ENCODE measurements at places on chromosomes 11 and 22. TPM values are rescaled to one million over a fixed set of nuclear protein-coding genes. Genes with fewer than 3 reads are reported as not detected.
A peak's percentile ranks its signal among the peaks of the same experiment; 100 is the strongest.

KRTAP5-8 gene
- 0.39 TPM for total RNA-seq

GTSE1 gene
- 9.0 TPM for total RNA-seq

EIF3L gene
- 185 TPM for total RNA-seq

OR4A16 gene
- total RNA-seq = 0.50 TPM

ALDH3B1 gene
- total RNA-seq = 5.3 TPM

PATE2 gene
- total RNA-seq = 1.7 TPM

TBX1 gene
- 23.3 TPM for total RNA-seq

MRGPRX3 gene
- total RNA-seq = not detected

GPHA2 gene
- 9.4 TPM for total RNA-seq

TCN1 gene
- 1.6 TPM for total RNA-seq

MYBPC3 gene
- total RNA-seq = 0.79 TPM

NRIP3 gene
- total RNA-seq = 29.4 TPM

FAM227A gene
- 16.3 TPM for total RNA-seq

NPTXR gene
- 14.1 TPM for total RNA-seq

GAL3ST1 gene
- total RNA-seq = 11.3 TPM

DNA sequence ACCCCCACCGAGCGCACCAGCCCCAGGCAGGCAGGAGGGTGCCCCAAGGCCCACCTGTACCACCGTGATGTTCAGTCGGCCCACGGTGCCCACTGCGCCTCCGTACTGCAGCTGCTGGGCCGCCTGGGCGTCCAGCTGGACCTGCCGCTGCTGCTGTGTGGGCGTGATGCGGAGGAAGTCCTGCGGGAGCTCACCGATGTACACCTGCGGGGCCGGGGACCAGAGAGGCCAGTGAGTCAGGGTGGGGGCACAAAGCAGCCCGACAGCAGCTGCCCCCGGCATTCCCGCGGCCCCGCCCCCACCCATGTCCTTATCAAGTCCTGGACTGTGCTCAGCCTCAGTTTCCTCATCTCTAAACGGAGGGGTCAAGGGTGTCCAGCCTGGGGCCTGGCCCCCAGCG lies 13.8 kb downstream of the TOLLIP start:
- DNase-seq = no peak

DNA sequence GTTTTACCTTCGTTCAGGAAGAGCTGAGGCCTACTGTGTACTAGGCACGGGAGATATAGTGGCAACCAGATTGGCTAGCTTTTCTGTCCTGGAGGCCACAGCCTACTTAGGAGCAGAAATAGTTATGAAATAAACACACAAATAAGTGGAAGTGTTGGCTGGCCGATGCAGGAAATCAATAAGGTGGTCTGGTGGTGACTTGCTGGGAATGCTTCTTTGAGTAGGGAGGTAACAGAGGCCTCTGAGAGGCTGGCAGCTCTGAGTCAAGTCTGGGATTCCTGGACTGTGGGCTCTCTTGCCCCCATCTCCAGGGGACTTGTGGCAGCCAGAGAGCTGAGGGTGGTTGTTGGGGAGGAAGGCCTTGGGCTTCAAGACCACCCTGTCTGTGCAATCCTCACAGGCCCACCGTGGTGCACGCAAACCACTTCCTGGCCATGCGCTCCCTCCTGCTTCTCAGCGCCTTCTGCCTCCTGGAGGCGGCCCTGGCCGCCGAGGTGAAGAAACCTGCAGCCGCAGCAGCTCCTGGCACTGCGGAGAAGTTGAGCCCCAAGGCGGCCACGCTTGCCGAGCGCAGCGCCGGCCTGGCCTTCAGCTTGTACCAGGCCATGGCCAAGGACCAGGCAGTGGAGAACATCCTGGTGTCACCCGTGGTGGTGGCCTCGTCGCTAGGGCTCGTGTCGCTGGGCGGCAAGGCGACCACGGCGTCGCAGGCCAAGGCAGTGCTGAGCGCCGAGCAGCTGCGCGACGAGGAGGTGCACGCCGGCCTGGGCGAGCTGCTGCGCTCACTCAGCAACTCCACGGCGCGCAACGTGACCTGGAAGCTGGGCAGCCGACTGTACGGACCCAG lies 4.1 kb downstream of the SERPINH1 start:
- no peak for DNase-seq

GRCh38 chr11:82906931-82907330 lies 5.4 kb downstream of the DDIAS start:
- DNase-seq = no peak

- no peak for DNase-seq
These were observed 77.2 kb upstream of the ZBED5 start for GRCh38 chr11:10935015-10935559.

DNA sequence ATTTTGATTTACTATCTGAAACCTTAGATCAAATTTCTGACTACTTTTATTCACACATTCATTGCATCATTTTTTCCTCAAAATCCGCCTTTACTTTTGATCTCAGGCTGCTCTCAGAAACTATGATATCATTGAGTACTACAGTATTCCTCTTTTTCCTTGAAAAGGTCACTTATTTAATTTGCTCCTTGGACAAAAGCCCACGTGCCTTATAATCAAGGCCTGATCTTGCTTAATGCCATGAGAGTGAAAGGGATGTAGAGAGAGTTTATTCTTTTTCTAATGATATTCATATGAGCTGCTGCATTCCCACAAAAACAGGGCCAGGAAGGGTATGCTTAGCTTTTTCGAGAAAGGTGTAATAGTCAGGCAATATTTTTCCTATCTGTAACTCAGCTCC lies 327.0 kb downstream of the ETS1 start:
- no peak for DNase-seq

GRCh38 chr11:10762913-10763421 lies 11.9 kb downstream of the CTR9 start:
- DNase-seq = no peak

DNA sequence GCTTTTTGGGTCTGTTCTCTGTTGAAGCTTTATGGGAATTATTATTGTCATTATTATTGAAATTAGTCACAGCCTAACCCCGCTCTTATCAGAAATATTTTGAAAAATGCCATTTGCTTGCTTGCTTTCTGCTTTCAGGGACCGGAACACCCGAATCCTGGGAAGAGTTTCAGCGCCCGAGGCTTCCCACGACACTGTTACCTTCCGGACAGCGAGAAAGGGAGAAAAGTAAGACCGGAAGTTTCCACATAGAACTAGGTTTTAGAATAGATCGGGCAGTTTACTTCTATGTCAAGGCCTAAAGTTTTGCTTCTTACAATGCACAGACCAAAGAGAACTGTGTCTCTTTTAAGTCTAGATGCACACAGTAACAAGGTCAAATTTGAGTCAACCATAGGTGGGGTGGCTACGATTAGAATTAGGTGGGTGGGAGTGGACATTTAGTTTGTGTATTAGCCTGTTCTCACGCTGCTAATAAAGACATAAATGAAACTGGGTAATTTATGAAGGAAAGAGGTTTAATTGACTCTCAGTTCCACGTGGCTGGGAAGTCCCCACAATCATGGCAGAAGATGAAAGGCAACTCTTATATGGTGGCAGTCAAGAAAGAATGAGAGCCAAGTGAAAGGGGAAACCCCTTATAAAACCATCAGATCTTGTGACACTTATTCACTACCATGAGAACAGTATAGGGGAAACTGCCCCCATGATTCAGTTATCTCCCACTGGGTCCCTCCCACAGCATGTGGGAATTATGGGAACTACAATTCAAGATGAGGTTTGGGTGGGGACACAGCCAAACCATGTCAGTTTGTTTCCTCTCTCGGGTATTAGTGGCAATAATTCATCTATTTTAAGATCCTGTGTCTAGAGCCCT lies 12.9 kb downstream of the MPEG1 start:
- DNase-seq = no peak

- no peak for DNase-seq
These were observed 26.8 kb upstream of the CELSR1 start for GRCh38 chr22:46564084-46564714.

GRCh38 chr11:67998150-67999045 lies 5.5 kb downstream of the UNC93B1 start:
- DNase-seq = no peak

- no peak for DNase-seq
These were observed 45.9 kb downstream of the CKAP5 start for GRCh38 chr11:46800177-46800576.

GRCh38 chr11:20355221-20356219 lies 8.0 kb upstream of the HTATIP2 start:
- DNase-seq = peak; percentile 49

DNA sequence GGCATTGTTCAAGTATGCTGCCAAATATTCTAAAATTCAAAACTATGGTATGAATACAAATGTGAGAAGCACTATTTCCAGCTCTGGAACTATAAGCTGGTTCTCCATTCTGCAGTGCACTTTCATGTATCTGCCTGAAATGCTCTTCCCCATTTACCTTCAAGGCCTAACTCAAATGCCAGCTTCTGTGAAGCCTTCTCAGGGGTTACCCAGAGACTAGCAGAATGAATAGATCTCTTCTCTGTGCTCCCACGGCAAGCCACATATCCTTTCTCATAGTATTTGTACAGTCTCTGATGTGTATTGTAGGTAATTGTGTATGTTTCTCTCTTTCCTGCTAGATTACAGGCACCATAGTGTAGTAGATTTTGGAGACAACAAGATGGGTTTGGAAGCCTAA lies 4.1 kb downstream of the HOATZ start:
- no peak for DNase-seq

DNA sequence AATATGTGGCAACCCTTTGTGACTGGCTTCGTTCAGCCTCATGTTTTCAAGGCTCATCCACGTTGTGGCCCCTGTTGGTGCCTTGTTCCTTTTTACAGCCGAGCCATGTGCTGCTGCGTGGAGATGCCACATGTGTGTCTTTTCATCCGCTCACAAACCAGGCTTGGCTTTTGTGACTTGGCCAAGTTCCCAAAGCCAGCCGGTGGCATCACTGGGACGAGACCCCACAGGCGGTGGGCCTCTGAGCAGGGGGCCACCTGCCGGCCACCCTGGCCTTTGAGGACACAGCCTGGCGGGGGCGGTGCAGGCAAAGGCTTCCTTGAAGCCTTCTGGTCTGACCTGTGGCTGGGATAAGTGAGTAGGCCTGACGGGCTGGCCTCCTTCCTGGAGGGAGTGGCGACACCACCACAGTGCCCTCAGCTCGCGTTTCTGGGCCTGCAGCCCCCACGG lies 10.5 kb downstream of the GRK2 start:
- DNase-seq = no peak

DNA sequence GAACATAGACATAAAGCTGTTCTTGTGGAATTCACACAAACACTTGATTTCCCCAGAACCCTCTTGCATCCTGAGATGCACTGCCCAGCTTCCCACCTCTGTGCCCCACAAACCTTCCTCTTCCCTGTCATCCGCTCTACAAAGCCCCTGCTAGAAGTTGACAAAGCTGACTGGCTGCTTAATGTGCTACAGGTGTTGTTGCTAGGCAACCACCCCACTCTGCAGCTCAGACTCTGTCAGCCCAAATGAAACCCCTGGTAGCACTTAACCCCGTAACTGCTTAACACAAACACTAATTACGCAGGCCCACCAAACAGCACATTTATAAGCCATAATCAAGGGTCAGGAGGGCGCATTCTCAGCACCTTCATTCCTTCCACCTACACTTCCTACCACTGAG lies 172.0 kb upstream of the CADM1 start:
- DNase-seq = no peak

GRCh38 chr22:48827268-48827846 lies 1000.3 kb downstream of the BRD1 start:
- DNase-seq = no peak

- DNase-seq = no peak
These were observed 390.1 kb downstream of the CTTN start for GRCh38 chr11:70788248-70789022.

- DNase-seq = no peak
These were observed 138.4 kb upstream of the CCDC90B start for GRCh38 chr11:83424376-83425136.

DNA sequence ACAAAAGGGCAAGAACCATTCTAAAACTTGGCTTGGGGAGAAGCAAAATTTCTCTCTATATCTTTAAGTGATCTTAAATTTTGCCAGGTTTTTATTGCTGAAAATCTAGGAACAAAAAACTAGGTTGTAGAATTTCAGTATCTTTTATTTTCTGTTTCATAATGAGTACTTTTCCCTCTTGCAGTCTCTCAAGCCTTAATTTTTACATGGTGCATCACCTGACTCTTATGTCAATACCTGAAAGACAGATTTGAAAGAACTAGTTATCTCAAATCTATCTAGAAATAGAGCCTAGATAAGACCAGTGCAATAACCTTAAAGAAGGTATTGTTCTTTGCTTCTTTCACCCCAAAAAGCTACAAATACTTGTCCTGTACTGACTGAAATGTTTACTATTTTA lies 122.1 kb downstream of the TRIM44 start:
- DNase-seq = no peak

DNA sequence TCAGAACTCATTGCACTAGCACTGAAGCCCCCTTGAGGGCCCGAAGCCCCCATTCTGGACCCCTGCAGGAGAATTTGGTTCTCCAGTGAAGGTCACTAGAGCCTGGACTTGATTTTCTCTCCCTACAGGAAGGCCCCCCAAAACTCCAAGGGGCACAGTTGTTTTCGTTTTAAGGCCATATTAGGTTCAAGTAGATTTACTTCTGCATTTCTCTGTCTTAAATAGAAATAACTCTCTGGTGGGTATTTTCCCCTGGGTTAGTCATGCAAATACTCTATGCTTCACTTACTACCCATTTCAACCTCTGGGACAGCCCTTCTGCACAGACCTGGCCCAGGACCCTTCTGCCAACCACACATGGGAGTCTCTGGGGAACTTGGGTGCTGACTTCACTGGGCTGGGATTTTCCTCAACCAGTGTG lies 41.6 kb downstream of the WEE1 start:
- no peak for DNase-seq

GRCh38 chr11:128663824-128664223 lies 30.0 kb upstream of the FLI1 start:
- DNase-seq = no peak

DNA sequence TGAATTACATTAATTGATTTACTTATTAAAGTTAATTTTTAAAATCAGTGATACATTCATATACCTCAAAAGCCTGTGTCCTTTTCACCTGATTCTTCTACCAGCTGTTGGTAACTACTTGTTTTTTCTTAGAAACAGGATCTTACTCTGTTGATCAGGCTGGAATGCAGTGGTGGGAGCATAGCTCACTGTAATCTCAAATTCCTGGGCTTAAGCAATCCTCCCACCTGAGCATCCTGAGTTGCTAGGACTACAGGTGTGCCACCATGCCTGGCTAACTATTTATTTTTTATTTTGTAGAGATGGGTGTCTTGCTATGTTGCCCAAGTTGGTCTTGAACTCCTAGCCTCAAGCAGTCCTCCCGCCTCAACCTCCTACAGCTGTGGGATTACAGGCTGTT lies 4.7 kb downstream of the TRIM44 start:
- DNase-seq = no peak

- DNase-seq = no peak
These were observed 8.6 kb downstream of the GRAMD4 start for GRCh38 chr22:46628756-46629155.

GRCh38 chr22:50032109-50032871 lies 19.7 kb upstream of the IL17REL start:
- no peak for DNase-seq

DNA sequence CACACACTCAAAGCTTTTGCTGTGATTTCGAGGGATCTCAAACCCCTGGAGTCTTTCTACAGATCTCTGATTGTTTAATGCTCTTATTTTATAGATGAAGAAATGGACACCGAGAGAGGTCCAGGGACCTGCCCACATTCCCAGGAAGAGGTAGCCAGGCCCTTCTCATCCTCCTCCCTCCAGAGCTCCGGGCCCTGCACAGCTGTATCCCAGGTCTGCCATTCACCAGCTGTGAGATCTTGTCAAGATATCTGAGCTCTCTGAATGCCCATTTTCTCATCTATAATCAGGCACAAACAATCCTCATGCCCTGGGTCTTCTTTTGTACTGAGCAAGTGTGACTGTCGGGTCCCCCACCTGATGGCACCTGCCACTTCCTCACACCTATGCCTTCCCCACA lies 98.2 kb upstream of the ALX4 start:
- no peak for DNase-seq

- no peak for DNase-seq
These were observed 65.2 kb downstream of the CACNA1I start for GRCh38 chr22:39635719-39636118.
